ENCODE measurements at places on chromosomes 3 and 15. TPM values are rescaled to one million over a fixed set of nuclear protein-coding genes. Genes with fewer than 3 reads are reported as not detected.
A peak's percentile ranks its signal among the peaks of the same experiment; 100 is the strongest.

DNA sequence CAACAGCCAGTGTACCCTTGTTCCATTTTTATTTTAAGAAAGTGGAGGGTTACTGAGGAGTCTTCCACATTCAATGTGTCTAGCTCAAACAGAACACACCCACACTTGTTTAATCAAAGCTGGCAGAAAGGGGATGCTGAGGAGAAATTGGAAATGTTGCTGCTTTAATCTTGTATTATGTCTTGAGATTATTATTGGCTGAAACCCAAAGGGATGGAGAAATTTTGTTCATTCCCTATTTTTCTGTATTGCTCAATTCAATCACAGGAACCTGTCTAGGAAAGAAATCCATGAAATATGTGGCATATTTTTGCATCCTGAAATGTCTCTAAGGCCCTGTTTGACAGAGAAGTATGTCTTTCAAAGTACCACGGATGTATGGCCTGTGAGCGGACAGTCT lies 238.0 kb downstream of the MYRIP start:
- H3K4me1 ChIP-seq = no peaks in the 10 kb centered on the region
- H3K4me3 ChIP-seq = no peak overlapping the region
- no peak overlapping the region for H3K27ac ChIP-seq

DNA sequence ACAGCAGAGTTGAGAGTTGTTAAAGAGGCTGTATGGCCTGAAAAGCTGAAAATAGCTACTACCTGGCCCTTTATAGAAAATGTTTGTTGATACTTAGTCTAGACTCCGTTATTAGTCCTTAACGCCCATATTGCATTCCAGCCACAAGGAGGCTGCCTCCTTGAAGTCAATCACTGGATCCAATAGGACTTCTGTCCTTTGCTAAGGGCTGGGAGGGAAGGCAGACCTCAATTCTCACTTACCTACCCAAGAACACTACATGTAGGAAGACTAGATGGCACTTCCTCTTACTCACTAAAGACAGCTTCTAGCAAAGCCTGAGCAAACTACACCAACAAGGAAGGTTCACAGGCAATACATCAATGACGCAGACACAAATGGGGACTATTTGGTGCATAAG lies 139.5 kb upstream of the HACD2 start:
- H3K36me3 ChIP-seq = no peaks in the 10 kb centered on the region
- H3K27ac ChIP-seq = no peak overlapping the region
- peak; percentile 34 for DNase-seq
- H3K27me3 ChIP-seq = no peaks in the 10 kb centered on the region
- no peak overlapping the region for H3K4me3 ChIP-seq

DNA sequence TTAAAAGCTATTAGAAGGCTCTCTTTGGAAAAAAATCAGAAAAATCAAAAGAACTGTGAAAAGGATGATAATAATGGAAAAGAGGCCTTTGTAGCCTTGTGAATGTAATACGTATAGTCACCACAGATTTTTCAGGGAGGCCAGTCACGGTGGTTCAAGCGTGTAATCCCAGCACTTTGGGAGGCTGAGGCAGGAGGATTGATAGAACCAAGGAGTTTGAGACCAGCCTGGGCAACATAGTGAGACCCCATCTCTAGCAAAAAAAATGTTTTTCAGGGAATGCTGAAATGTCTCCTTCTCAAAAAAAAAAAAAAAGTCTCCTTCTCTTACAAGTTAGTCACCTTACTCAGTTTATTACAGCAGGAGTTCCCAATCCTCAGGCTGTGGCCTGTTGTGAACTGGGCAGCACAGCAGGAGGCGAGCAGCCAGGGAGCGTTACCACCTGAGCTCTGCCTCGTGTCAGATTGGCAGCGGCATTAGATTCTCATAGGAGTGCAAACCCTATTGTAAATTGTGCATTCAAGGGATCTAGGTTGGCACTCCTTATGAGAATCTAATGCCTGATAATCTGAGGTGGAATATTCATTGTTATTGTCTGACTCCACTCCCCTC lies 15.9 kb downstream of the ARIH1 start:
- H3K27ac ChIP-seq = no peak overlapping the region
- no peak for DNase-seq
- no peak overlapping the region for H3K4me3 ChIP-seq
- peaks cover 3% of the 10 kb centered on the region for H3K36me3 ChIP-seq
- peaks cover 20% of the 10 kb centered on the region for H3K4me1 ChIP-seq
- no peaks in the 10 kb centered on the region for H3K27me3 ChIP-seq

SERINC4 gene
- 0.33 TPM for total RNA-seq

C3orf85 gene
- not detected for total RNA-seq
